Activated naive CD4-positive, alpha-beta T cell (primary cell): ENCODE measurements at places on chromosomes 12 and 14.

GRCh38 chr14:74490486-74490885 lies 2.6 kb downstream of the NPC2 start:
- no peak for DNase-seq

- DNase-seq, result no peak
Measured at GRCh38 chr14:78135450-78135891, 34.7 kb upstream of the NRXN3 start.

DNA sequence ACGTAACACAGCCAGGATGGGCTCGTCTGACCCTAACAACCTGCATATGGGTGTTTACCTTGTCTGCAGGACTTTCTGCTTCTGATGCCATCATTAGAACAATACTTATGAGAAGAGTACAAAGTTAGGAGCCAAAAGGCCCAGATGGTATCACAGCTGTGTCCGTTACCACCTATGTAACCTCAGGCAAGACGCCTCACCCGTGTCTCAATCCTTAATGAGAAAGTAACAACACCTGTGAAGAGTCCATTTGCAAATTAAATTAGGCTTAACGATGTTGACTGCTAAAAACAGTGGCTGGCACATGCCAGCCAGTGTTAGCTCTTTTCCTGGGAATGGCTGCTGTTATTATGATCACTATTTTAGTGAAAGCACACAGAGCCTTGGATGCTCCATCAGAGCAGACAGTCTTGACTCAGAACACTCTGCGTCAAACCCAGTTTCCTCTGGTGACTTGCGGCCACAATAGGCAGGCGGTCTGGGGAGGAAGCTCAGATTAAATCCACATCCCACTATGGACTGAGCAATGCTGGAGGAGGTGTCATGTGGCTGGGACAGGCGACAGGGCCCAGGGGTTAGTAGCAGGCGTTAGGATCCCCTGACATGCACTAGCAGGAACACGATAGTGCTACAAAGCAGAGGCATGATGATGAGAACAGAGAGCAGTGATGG lies 125.3 kb downstream of the SLC15A4 start:
- no peak for DNase-seq

- DNase-seq, result no peak
Measured at GRCh38 chr14:100438271-100438670, 115.1 kb downstream of the SLC25A47 start.

DNA sequence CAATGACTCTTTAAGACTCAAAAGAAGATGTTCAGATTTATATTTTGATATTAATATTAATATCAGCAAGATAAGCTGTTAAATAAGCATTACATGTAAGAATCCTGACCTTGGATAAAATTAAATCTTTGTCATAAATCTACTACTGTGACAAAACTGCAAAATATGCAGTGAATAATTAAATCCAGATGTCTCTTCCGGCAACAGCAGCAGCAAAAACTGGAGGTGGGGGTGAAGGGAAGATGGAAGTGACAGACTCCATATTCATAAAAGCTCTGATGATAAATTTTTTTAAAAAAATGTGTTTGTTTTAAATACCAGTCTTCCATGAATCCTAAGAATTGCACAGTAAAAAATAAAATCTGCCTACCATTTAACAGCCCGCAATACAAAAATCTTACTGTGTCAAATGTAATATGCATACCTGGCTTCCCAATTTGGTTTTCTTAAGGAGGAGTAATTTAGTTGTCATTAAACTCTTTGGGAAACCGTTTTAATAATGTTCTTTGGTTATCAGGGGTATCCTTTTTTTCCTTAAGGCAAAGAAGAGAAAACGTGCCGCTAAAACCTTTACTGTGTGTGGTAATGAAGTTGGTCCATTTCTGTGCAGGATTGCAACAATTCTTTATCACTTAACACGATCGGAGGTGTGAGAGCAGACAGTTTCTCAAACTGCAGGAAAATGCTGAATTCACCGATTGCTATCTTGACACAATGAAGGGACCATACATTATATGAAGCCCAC lies 478.2 kb downstream of the DIO2 start:
- no peak for DNase-seq

DNA sequence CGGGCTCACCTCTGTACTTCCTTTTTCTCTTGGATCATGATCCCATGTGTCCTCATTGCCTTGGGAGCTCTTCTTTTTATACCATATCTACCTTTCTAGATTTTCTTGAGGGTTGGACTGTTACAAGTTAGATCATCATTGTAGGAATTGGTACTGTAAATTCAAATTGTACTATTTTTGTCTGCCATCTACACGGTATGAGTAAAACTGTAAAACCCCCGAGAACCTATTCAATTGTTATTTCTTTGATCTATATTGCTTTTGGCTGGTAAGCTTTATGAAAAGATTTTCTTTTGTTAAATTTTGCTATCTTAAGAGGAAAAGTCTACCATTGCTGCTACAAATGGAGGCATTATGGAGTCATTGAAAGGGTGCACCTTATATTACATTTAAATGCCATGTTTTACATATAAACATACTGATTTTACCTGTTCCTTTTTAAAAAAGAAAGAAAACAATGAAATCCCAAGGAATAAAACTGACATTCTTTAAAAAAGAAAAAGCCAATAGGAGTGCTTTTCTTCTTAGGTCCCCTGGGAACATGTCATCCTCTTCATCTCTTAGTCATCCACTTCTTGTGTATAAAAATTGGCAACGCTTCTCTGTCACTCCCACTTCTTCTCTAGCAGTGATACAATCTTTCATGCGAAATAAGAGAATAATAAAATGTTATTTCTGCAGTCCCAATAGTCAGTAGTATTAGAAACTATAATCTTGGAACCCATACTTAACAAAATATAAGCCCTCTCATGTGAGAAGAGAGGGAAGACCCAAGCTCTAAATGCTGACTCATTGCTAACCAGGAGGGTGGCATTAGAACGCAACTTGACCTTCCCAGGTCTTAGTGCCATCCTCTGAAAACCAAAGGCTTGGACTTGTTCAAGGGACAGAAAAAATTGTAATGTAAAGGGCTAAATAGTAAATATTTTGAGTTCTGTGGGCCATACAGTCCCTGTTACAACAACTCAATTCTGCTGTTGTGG lies 20.4 kb downstream of the RGS6 start:
- DNase-seq, result no peak

- DNase-seq, result no peak
Measured at GRCh38 chr12:106527356-106527755, 55.4 kb upstream of the RFX4 start.

GRCh38 chr12:119631930-119632678 lies 35.8 kb upstream of the PRKAB1 start:
- no peak for DNase-seq

DNA sequence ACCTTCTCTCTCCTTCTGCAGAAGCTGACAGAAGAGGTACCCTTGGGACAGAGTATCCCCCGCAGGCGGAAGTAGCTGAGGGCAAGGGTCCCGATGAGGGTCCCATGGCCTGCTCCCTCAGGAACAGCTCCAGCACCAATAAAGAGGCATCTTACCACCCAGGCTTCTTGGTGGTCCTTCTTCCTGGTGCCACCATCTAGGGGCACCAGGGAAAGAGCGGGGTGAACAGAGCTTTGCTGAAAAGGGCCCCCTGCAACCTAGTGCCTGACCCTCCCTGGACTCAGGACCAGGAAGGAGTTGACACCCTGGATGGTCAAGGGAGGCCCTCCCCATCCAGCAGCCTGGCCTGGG lies 591 bp upstream of the IRF9 start:
- no peak for DNase-seq

DNA sequence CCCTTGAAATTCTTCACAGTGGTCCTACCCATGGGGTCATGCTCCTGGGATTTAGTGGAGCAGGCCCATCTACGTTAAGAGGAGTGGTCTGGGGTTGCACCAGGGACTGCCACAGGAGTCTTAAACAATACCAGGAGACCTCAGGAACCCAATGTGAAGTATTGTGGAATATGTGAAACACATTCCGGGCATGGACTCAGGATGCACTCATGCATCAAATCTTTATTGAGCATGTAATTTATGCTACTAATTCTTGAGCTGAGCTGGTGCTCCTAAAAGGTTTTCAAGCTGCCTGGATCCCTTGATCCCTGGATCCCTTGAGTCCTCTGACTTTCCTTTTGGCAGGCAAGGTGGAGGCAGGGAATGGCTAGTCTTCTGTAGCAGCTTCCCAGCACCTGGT lies 8.8 kb downstream of the SERPINA10 start:
- DNase-seq, result no peak

DNA sequence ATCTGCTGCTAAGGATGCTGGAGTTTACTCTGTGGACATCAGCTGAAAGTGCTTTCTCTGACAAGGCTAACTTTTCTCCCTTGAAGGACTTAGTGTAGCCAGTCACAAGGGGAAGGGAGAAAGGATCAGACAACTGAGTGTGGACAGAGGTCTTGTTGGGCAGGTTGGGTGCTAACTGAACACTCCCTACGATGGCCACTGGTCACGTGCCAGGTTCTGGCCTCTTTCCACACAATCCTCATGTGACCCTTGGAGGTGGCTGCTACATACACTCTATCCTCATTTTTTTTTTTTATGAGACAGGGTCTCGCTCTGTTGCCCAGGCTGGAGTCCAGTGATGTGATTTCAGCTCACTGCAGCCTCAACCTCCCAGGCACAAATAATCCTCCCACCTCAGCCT lies 39.7 kb downstream of the FOXN4 start:
- DNase-seq, result no peak

DNA sequence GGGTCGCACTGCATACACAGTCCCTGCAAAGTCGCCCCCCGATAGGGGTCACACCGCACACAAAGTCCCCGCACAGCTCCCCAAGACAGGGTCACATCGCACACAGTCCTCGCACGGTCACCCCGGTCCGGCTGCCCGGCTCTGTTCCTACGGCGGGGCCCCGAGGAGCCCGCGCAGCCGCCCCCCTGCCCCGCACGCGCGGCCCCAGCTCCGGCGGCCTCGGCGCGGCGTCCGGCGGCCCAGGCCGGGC lies 300 bp downstream of the SSH1 start:
- DNase-seq, result no peak

GRCh38 chr14:100688598-100689461 lies 37.9 kb upstream of the DLK1 start:
- no peak for DNase-seq

DNA sequence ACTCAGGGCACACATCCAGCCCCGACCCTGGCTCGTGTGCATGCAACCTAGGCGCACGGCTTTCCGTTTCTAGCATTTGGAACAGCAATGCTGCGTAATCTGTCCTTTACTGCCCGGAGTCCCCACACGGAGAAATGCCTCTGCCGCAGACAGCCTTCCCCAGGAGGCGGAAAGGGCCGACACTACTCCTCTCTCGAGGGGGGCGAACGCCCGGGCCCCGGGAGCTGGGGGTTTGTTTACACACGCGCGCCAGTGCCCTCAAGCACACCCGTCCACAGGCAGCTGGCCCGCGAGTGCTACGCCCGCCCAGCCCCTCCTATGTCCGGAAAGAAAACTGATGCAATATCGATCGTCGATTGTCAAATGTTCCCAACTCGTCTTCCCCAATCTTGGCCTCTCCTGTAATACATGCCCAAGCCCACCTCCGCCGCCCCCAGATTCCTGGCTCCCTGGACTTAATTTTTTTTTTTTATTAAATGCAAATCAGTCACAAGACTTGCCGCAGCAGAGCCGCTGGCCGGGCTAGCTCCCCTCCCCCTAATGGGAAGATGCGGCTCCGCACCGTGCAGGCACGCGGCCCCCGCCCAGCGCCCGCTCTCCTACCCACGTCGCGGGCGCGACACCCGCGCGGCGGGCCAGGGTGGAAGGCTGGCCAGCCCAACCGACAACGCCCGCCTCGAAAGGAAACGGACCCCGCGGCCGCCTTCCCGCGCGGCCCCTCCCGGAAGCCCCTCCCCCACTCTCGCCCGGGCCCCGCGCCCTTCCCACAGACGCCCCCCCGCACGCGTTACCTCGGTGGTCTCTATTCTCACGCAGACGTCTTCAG lies 642 bp downstream of the SLC38A2 start:
- peak; percentile 47 for DNase-seq

DNA sequence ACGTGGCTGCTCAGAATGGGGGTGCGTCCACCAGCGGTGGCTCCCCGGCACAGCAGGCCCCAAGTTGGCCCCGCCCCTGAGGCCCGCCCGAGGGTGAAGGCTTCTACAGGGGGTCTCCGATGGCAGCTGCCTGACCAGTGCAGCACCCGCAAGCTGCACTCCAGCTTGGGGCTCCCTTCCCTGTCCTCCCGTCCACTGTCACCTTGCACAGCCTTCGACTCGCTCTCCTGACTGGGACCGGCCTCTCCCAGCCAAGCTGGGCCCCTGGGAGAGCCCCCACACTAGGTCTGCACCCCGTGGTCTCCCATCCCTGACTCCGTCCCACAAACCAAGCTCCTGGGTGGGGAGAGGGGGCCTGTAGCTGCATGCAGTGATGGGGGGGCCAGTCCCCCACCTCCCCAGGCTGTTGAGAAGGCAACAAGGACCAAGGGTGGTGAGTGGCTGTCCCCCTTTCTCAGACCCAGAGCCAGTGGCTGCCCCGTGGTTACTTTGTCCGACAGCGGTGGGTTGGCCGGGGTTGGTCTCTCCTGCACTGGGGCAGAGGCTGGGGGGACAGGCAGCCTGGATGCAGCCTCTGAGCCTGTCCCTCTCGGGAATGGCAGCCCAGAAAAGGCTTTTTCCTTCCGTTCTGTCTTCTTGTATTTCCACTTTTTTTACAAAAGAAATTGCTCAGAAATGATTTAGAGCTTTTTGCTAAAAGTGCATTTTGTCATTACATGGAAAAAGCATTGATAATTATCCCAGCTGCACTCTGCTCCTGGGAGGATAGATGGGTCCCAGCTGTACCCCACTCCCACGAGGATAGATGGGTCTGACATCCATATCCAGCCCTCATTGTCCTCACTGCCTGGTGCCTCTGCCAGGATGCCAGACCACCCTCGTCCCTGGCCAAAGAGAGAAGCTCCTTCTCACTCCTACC lies 217.0 kb downstream of the KIF26A start:
- no peak for DNase-seq
